ENCODE measurements at places on chromosomes 5 and 9.

- DNase-seq: no peak
Observed at GRCh38 chr5:67051164-67051563, 145.4 kb downstream of the CD180 start.

GRCh38 chr5:91487420-91487819 is 104.3 kb upstream of the ARRDC3 start:
- DNase-seq: no peak

GRCh38 chr9:86449246-86449645 is 95.0 kb upstream of the TUT7 start:
- DNase-seq: no peak

DNA sequence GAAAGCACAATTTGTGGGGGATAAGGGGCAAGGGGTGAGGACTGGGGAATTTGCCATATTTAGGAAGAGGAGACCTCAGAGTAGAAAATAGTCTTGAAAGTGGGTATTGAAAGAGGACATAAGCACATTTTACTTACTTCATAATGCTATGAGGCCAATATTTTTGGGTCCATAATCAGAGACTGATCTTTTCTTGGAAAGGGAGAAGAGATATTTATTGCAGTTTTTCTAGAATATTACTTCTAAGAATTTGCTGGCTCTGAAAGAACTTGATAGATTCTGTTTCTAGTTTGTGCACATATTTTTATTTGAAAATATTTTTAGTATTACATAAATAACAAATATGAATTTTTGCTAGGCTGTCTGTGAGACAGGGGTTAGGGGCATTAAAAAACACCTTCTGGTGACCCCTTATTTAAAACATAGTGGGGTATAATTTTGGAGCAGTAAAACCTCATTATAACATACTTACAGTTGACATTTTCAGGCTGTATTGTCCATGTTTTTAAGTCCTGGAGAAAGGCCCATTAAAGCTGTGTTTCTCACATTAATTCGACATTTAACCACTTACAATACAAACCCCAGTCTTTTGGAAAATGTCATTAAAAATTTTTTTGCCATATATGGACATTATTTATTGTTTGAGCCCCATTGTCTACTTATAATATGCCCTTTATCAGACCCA is 118.9 kb upstream of the NFIB start:
- DNase-seq: no peak

DNA sequence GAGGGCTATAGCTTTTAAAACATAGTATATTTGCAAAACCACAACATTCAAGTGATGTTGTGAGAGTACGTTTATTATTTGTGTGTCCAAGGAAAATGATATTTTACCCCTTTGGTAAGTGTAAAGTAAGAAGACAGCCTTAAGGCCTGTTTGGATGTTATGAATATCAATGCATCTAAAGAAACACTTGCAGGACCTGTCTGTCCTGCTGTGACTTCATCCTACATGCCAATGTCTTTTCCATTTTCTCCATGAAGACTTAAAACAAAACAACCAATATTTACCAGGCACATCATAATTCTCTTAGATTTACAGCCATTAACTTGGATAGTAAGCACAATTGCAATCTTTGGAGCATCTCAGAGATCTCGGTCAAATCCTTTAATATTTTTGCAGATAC is 29.0 kb downstream of the PRLR start:
- no peak for DNase-seq

DNA sequence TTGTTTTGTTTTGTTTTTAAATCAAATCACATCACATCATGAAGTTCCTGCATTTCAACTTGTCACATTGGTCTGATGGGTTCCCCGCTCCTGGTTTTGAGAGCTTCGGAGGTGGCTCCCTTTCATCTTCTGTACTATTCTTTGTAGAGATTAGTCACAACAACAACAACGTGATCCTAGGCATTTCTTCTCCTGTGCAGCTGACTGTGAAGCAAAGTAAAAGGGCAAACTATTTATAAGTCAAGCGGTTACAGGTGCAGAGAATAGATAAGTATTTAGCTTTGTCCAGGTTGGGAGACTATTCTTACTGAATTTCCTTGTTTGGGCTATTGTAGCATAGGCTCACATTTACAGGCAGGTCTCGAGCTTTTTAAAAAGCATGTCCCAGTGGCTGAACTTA is 197.7 kb upstream of the CDKN2B start:
- no peak for DNase-seq

GRCh38 chr5:173295796-173296195 is 32.4 kb downstream of the STC2 start:
- DNase-seq: no peak
